Activated CD8-positive, alpha-beta memory T cell treated with anti-CD3 and anti-CD28 coated beads for 1 hour (primary cell): ENCODE measurements at places on chromosomes 3 and 15.
A peak's percentile ranks its signal among the peaks of the same experiment; 100 is the strongest.

DNA sequence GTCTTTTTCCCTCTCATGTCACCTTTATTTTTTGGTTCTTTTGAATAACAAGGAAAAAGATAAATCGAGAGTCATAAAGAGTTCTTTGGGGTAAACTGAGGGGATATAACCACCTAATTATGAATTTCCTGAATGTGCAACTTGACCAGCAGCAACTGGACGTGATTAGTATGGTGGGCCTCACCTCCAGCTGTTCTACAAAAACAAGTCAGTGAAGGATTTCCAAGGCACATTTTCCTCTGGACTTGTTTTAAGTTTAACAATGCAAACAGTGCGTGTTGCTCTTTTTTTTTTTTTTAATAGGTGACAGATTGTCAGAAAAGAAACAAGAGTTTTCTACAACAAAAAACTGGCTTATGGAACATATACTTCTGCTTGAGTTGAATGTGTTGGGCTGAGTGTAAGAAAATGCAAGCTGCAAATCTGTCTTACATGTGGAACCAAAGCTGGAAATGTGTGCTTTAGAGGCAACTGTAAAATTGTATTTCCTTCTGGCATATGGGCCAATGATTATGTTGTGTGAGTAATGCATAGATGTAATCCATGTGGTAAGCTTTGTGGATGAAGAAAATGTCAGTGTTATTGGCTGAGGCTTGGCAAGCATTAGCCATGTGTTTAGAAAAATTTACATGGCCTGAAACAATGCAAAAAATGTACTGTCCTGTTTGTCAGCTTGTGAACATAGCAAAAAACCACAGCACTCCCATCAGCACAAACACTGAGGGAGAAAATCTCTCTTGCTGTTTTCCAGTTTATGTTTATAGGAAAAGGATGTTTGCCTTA, 44.5 kb upstream of the FNDC3B start:
- no peak for DNase-seq

DNA sequence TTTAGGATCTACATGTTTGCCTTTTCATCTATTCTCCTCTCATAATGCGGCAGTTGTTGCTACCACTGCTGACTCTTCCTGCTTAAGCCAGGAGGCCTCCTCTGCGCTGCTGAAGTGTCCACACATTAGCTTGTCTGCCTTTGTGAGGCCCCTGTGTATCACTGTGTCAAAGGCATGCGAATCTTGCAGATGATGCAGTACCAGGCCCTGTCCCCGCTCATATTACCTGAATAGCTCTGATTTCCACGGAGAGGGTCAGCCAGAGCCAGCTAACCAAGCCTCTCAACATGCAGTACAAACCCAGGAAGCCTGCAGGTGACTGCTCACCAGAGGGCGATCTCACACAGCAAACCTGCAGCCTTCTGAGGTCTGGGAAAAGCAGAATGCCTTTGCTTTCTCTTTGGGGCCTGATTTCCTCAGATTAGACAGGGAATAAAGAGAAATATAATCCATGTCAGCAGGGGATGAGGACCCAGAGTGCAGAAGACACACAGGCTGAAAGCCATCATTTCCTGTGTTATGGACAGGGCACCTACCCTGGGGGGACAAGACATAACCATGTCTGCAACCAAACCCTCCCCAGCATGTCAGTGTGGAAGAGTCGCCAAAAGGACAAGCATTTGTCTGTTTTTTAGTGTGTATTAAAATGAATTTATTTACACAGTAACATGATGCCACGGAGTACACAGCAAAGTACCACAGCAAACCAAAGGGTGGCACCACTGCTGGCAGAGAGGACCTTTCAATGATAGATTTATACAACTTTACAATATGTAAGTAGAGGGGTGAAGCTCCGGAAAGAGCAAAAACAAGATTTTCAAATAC, 36.8 kb upstream of the TSPAN3 start:
- no peak for DNase-seq

GRCh38 chr3:124972457-124972856, 37.9 kb upstream of the MUC13 start:
- no peak for DNase-seq

DNA sequence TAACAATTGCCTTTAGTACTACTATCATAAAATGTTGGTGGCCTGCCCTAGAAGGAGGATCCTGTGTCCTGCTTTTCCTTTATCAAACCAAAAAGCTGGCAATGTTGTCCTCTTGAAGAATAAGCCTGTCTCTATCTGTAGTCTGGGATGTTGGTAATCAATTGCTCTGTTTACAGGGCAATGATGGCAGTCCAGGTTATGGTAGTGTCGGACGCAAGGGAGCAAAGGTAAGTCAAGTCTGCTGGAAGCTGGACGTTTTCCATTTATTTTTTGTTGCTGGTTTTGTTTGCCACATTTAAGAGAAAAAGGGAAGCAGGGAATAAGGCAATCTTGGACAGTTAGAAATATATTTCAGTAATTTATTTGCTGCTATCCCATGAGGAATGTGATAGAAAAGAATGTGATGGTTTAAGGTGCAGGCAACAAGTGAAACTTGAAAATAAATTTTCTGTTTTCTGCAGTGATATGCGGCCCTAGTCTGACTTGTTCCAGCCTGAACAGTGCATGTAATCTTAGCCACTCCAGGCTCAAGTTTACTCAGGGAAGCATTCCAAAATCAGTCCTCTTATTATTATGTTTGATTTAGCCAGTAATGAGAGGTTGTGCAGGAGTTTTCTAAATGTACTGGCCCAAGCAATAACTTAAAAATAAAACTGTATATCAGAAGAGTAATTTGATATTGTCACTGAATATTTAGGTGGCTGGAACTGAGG, 110.3 kb downstream of the COL6A6 start:
- DNase-seq, result no peak

GRCh38 chr3:13690636-13691035, 141.7 kb downstream of the FBLN2 start:
- DNase-seq, result no peak

GRCh38 chr15:38624244-38625205, 59.9 kb upstream of the RASGRP1 start:
- DNase-seq, result no peak

- no peak for DNase-seq
Observed at GRCh38 chr3:2356298-2356950, 257.8 kb downstream of the CNTN4 start.

GRCh38 chr15:39710681-39711080, 72.0 kb downstream of the FSIP1 start:
- no peak for DNase-seq

DNA sequence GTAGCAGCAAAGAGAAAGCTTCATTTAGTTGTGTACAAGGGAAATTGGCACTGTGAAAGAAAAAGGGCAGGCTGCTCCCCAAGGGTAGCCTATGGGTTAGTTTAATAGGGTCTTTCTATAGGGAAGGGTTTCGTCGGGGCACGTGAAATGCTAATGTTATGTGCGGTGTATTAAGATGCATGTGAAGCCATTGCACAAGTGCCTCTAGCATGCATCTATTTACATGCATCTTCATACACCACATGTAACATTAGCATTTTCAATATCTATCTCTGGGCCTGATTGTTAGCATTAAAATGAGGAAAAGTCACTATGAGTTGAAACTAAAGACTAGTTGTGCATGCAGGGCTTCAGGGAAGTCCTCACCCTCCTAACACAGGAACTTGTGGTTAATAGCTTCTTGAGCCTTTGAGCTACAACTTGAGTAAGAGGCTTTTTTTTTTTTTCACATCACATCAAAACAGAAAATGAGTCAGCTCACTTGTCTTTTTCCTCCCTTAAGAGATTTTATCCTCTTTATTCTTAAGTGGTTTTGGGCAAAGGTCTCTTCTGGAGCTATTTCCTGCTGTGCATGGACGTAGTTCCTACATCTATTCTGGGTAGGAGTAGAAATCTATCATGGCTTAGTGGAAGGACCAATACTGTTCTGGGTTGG, 613.4 kb downstream of the ZPLD1 start:
- DNase-seq, result no peak

- DNase-seq, result no peak
Observed at GRCh38 chr3:127037418-127037841, 54.5 kb downstream of the PLXNA1 start.

DNA sequence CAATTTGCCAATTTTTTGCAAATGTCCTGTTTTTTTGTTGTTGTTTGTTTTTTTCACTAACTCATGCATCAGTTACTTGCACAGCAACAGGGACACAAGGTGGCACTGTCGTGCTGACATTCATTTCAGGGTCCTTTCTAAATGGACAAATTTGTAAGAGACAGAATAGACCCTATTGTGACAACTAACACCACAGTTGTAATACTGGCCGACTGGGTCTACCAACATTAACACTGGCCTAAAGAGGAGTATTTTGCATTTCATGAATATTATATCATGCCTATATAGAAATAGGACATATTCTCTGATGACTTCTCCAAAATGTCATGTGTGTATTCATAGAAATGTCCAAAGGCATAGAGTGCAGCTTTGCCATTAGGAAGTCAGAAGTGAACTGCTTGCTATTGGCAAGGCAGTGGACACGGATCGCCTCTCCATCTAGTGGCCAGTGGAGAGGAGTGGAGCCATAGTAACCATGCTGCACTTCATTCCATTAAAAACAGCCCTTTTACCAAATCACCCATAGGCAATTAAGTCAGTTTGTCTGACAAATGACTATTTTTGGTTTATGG, 54.8 kb downstream of the ZBTB20 start:
- peak; percentile 38 for DNase-seq

DNA sequence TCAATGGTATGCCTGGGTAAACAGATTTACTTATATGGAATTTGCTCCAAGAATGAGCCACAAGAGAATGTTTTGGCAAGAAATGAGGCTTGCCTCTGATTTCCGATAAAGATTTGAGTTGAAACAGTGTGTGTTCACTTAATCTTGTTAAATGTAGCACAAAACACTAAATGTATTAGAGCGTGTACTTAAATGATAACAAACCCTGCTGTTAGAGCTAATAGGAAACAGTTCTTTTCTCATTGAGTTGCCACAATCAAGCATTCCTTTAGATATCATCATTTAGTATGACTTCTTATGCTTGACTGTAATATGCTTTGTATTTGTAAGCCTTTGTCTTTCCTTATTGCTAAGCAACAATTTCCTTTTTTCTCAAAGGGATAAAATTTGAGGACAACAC, 353.6 kb upstream of the ZNF717 start:
- no peak for DNase-seq

GRCh38 chr3:53346514-53346913, 829 bp downstream of the DCP1A start:
- DNase-seq, result no peak

DNA sequence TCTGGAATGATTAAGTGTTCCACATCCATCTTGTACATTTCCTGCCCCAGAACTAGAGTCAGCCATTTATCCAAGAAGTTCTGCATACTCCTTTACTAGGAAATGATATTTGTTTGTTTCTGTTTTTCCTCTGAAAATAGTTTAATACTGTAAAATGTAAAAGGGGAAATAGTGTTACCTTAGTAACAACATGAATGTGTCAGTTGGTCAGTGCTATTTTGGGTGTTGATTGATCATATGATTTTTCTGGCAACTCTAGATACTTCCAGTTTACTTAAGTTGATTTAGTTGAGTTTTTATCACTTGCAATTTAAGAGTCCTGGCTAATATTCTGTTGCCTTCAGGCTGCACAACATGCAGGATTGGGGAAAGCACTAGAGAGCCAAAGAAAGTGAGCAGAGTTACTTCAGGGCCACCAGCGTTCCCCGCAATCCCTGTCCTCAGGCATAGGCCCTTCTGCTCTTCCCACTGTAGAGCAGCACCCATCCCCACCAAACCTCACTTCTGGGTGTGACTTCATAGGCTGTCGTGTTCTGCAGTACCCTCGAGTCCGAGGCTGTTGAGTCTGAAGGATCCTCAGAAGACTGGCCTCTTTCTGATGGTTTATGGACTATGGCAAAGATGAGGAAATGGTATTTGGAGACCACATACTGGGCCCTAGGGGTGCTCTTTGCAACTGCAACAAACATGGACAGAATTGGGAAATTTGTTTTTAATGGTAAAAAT, 69.0 kb downstream of the CHD2 start:
- DNase-seq, result no peak

- no peak for DNase-seq
Observed at GRCh38 chr3:16496408-16497222, 16.9 kb downstream of the RFTN1 start.

DNA sequence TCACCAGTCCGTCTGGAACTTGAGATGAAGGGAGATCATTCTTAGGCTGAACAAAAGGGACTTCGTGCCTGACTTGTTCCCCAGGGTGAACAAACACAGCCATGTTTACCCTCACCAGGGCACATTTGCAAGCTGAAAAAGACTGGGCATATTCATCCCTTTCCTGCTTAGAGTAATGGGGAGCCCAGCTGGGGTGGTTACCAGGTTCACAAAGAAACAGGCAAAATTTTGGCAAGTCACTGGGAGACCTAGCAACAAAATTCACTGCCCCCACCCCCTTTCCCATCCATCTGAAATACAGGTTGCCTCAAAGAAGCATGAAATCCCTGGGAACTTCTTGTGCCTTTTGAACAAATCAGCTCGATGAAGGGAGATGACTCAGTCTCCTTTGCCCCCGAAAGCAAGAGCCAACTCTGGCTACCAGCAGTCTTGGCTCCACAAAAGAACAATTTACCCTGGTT, 775.0 kb downstream of the SQOR start:
- DNase-seq, result no peak

GRCh38 chr3:132405609-132406299, 11.5 kb upstream of the DNAJC13 start:
- no peak for DNase-seq

GRCh38 chr3:162141272-162141791, 644.7 kb downstream of the OTOL1 start:
- no peak for DNase-seq

DNA sequence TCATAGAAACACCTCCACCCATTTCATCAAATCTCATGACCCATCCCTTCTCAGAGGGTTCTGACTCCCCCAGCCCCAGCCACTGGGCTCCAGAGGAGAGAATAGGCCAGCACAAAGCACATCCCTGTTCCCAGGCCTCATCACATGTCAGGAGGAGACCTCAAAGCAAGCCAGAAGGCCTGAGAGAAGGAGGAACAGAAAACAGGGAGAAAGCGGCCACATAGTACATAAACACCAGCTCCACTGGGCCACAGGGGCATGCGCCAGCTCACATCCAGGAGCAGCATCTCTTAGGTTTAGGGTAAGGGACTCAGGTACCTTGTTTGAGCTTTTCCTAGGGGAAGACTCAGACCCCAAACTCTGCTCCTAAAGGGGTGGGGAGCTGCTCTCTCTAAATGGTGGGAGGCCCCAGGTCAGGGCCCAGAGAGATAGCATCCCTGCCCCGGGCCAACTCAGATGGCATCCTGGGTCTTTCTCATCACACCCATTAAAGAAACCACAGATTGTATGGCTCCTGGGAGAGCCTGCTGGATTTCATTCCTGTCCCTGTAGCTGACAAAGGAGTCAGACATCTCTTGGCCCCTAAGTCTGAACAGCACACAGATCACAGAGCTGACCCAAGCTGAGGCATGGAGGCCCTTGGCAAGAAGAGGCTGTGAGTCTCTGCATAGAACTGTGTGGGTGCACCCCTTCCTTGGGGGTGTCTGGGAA, 2.5 kb downstream of the SHF start:
- DNase-seq, result no peak

GRCh38 chr3:127147291-127147885, 45.5 kb upstream of the PRR23E start:
- no peak for DNase-seq

GRCh38 chr3:195859846-195860411, 48.2 kb upstream of the MUC4 start:
- DNase-seq, result no peak

- no peak for DNase-seq
Observed at GRCh38 chr15:57061696-57062095, 143.3 kb downstream of the TCF12 start.
